ENCODE measurements at places on chromosomes 12 and 14.

- DNase-seq = no peak
Measured at GRCh38 chr14:69663300-69663643, 51.9 kb downstream of the SUSD6 start.

DNA sequence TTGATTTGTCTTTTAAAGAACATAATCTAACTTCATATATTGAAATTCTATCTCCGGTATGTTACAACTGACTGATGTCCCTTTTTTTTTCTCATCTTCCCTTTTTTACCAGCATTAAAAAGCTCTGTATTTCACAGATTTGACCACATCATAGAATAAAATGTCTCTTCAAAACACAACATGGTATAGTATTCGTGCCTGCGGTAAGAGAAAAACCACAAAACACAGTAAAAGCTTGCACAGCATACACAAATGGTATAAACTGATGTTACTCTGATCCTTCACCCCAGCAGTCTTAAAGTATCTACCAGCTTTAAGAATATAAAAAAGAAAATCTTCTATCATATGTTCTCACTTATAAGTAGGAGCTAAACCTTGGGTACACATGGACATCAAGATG is 83.4 kb downstream of the HECTD1 start:
- no peak for DNase-seq

- no peak for DNase-seq
Measured at GRCh38 chr14:83312511-83312910, 1778.9 kb upstream of the SEL1L start.

DNA sequence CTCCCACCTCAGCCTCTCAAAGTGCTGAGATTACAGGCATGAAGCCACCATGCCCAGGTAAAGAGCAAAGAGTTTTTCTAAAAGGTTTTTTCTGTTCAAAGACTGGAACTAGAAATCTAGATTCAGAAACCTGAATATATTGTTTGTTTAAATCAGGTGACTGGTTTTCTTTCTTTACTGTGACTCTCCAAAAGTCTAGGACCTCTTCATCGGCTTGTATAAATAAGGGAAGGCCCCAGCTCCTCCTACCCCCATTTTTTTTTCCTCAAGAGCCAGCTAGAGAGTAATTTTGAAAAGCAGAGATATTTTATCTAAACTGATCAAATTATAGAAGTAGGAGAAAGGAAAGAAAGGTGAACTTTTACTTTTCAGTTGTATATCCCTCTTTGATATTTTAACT is 48.0 kb downstream of the TMEM116 start:
- no peak for DNase-seq

Measured in activated CD4-positive, alpha-beta T cell treated with anti-CD3 and anti-CD28 coated beads, Interleukin-2, amount 50 U/mL, for 24 hours (primary cell).